ENCODE measurements at places on chromosomes 5 and 9.

GRCh38 chr9:121671612-121672155 lies 20.2 kb downstream of the DAB2IP start:
- no peak for DNase-seq

- DNase-seq: no peak
These were observed 13.6 kb upstream of the CAST start for GRCh38 chr5:96648593-96648992.

GRCh38 chr5:82356808-82357671 lies 78.9 kb upstream of the RPS23 start:
- peak; percentile 48 for DNase-seq

GRCh38 chr5:103270581-103270980 lies 12.0 kb downstream of the MACIR start:
- no peak for DNase-seq

GRCh38 chr9:85142968-85143367 lies 473.4 kb downstream of the NTRK2 start:
- no peak for DNase-seq

DNA sequence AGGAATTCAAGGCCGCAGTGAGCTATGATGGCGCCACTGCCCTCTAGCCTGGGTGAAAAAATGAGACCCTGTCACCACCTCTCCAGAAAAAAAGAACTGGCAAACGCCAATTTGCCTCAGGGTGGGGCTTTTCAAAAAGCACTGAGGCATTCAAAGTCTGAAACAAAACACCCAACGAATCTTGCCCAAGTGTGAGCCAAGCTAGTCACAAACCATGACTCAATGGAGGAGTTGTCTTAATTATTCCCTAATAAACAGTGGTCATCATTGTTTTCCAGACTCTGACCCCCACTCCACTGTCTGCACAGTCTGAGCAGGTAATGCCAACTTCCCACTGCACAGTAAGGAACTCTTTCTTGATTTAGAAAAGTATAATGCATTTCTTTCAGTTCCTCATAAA lies 16.8 kb downstream of the FRMD3 start:
- peak; percentile 54 for DNase-seq
